ENCODE measurements at places on chromosomes 12 and 14.

DNA sequence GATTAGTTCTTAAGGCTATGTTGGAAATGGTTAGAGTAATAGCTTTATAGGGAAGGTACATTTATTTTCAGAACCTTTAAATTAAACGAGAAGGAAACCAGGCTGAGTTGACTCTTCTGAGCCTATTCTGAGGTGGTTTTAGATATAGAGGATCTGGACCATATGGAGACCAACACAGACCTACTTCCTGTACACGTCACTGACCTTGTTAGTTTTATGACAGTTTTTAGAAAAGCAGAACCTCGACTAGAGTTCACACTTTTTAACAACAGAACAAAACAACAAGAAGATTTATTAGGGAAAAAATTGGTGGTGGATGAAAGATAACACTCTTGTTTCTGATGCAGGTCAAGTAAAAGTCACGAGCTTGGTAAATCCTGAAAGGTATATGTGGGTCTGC, 107.1 kb downstream of the NPAS3 start:
- DNase-seq = no peak

DNA sequence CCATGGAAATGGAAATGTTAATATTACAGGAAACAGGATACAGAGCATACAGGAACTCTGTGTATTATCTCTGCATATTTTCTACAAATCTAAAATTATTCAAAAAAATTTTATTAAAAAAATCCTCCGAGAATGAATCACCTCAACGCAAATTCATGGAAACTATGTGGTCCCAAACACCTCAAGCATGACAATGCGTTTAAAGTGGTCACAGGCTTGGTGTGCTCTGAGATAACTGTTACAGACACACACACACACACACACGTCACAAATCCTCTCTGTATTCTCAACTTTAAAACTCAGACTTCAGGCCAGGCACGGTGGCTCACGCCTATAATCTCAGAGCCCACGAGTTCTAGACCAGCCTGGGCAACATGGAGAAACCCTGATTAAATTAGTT, 45.3 kb upstream of the MTERF2 start:
- DNase-seq = no peak

DNA sequence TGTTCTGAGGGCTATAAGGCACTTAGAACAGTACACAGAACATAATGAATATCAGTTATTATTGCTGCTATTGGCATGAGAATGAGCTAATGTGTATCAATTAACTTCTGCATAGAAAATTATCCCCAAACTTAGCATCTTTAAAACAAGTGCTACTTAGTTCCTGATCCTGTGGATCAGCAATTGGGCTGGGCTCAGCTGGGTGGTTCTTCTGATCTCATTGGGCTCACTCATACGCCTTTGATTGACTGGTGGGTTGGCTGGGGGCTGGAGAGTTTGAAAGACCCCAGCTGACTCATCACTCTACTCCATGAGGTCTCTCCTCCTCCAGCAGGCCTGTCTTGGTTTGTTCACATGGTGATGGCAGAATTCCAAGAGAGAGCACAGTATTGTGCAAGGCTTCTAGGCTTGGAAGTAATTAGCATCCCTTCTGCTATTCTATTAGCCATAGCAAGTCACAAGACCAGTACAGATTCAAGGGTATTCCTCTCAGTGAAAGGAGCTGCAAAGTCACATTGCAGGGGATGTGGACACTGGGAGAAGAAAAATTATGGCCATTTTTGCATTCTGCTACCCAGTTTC, 27.2 kb upstream of the HSPB8 start:
- DNase-seq = no peak

DNA sequence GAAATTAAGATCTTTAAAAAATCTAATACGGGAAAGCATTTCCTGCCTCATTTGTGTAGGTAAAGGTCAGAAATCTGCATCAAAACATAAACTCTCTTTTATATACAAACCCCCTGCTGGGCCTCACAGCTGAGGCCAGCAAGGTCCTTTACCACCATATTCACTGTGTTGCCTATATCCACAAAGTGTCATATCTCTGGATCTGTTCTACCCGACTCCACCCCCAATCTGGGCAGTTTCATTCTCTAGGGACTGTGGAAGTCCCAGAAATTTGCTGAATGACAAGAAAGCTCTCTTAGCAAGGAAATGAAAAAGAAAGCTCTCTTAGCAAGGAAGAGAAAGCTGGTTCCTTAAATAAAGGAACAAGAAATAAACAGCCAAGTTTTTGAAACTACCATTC, 301.7 kb downstream of the KCNH5 start:
- no peak for DNase-seq

DNA sequence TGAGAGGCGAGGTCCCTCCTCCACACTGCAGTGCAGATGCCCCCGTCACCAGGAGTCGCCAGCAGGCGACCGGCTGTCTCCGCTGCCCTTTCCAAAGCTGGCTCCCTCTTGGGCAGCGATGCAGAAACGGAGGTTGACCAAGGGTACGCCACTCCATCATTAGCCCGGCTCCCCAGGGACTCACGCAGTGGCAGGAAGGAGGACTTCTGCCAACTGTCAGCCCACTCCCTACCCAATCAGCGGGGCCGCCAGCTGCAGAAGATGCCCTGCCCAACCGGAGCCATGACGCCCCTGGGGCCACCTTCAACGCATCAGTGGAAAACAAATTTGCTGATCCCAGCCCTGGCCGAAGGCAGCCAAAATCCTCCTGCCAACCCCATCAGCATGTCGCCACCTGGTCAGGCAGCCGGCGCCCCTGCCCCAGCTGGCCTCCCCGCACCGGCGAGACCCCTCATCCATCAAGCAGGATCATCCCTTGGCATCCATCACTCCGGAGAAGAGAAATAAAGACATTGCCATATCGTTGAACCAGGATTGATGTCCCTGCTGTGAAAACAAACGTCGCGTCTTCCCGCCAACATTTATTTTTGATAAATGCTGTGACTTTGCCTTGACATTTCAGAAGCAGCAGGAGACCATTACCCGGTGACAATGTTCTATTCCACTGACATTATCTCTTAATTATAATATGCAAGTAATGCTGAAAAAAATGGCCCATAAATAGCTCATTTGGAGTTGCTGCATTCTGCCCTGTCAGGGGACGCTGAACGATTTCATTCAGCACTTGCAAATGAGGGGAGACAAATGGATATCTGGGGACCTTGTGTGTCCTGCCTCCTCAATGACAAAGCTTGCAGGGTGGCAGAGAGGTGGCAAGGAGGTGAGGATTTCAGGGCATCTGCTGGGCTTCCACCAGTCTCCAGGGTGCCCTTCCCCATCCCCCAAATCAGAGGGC, 105.1 kb downstream of the SCARB1 start:
- DNase-seq = no peak

DNA sequence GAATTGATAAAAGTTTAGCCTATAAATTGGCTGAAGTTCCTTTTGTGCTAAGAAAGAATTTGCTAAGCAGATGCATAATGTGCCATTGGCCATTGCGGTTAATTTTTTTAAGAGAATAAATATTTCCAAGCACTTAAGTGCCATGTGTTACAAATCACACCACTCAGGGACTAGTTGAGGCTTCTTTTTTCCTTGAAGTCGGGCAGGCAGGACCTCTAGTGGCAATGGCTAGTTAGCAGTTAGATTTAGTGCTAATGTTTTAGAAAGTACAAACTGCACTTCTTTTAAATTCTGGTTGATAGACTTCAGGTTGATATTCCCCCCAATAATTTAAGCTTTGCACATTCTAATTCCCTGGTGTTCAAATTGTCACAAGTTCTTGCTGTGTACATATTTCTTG, 294.3 kb downstream of the APAF1 start:
- DNase-seq = no peak

- DNase-seq = no peak
Measured at GRCh38 chr12:94374124-94374523, 85.5 kb downstream of the CEP83 start.

DNA sequence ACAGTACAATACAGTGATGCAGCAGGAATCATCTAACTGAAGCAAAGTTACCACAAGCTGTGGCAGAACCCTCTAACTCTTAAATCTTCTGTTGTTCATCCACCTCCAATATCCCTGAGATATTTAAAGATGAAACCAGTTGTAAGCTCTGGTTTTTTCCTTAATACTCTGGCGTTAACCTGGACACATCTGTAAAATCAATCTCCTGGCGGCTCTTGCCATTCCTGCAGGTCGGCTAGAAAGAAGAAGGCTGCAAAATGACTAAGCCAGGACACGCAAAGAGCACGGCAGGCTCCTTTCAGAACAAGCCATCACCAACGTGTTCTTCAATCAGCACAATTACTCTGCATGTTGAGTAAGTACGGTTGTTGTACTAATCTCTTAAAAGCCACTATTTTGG, 309.3 kb downstream of the MED13L start:
- no peak for DNase-seq

GRCh38 chr12:2958432-2959191, 585 bp upstream of the TEAD4 start:
- no peak for DNase-seq

DNA sequence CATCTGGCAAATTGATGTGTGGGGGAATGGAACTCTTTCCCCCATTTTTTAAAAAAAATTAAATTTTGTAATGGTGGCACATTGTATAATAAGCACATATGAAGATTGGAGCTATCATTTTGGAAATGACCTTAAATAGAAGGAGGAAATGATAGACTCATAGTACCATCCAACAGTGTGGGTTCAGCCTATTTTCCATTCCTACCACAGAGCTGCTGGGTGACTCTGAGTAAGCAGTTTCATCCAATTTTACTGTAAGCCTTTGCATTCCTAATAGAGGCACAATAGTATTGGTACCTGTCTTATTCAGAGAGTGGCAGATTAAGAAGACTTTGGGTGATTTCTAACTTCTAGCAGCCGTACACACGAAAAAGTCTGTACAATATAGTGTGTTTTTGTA, 304.5 kb downstream of the RAD51B start:
- DNase-seq = no peak

- no peak for DNase-seq
Measured at GRCh38 chr12:116484807-116485206, 74.4 kb upstream of the MAP1LC3B2 start.

DNA sequence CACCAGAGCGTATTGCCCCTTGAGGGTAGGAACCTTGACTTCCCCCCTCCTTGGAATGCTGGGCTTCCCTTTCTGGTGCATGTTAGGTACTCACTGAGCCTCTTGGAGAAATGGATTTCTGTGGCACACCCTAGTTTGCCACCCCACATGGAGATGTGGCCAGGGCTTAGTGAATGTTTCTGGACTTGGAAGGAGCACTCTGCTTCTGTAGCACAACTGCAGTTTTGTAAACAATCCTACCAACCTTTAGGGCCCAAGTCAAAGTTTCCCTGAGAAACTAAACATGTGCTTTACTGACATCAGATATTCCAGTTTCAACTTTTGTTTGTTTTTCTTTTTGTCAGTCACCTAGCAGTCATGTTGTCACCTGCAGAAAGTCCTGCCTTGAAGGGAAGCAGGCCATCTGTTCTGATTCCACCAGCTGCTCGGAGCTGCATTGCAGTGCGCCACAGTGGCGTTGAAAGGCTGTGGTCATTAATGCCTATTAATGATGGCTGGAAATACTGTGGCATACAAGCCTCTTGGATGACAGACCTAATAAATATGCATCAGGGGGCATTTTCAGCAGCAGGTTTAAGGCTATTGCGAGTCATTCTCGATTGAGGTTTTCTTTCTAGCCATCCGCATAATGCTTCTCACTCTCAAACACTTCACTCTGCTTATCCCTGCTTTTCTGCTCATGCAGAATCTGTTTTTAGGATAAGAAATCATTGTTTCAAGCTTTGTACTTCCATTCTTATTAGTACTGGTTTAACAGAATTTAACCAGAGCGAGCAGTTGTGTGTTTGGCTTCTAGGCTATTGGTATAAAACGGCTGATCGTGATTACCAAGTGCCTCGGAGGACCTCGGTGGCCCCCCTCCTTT, 7.8 kb downstream of the PELI2 start:
- DNase-seq = no peak

DNA sequence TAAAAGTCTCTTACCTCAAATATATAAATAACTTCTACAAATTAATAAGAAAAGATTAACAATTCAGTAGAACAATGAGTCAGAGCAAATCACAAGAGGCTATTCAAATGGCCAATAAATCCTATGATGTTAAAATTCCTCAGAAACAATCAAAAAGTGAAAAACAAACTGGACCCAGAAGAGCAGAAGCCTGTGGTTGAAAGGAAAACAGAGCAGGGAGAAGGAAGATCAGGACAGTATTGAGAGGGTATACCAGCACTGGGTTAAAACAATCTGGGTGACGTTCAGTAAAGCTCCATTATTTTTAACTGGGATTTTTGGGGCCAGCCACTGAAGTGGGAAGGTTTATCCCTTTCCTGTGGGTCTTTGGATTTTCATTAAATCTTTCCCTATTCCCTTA, 39.7 kb upstream of the PCED1B start:
- DNase-seq = no peak

- DNase-seq = no peak
Measured at GRCh38 chr14:78202976-78203375, 32.8 kb downstream of the NRXN3 start.

DNA sequence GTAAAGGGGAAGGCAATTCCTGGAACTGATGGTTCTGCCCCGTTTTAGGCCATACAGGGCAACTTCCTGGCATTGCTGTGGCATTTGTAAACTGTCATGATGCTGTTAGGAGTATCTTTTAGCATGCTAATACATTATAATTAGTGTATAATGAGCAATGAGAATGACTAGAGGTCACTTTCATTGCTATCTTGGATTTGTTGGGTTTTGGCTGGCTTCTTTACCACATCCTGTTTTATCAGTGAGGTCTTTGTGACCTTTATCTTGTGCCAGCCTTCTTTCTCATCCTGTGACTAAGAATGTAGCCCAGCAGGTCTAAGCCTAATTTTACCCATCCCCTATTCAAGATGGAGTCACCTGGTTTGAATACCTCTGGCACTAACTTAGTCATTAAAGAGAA, 51.2 kb downstream of the TESPA1 start:
- DNase-seq = no peak

GRCh38 chr12:109458086-109458485, 19.0 kb downstream of the KCTD10 start:
- no peak for DNase-seq

DNA sequence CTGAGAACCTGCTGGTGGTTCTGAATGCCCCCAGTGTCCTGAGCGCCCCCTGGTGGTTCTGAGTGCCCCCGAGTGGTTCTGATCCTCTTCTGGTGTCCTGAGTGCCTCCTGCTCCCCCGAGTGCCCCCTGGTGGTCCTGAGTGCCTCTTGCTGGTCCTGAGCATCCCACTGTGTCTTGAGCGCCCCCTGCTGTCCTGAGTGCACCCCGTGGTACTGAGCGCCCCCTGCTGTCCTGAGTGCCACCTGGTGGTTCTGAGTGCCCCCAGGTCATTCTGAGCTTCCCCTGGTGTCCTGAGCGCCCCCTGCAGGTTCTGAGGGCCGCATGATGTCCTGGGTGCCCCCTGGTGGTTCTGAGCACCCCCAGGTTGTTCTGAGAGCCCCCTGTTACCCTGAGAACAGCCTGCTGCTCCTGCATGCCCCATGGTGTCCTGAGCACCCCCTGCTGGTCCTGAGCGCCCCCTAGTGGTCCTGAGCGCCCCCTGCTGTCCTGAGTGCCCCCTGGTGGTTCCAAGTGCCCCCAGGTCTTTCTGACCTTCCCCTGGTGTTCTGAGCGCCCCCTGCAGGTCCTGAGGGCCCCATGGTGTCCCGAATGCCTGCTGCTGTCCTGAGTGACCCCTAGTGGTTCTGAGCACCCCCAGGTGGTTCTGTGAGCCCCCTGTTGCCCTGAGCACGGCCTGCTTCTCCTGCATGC, 1165.4 kb downstream of the TMEM121 start:
- DNase-seq = no peak
